ENCODE measurements at places on chromosomes 7 and 10.

DNA sequence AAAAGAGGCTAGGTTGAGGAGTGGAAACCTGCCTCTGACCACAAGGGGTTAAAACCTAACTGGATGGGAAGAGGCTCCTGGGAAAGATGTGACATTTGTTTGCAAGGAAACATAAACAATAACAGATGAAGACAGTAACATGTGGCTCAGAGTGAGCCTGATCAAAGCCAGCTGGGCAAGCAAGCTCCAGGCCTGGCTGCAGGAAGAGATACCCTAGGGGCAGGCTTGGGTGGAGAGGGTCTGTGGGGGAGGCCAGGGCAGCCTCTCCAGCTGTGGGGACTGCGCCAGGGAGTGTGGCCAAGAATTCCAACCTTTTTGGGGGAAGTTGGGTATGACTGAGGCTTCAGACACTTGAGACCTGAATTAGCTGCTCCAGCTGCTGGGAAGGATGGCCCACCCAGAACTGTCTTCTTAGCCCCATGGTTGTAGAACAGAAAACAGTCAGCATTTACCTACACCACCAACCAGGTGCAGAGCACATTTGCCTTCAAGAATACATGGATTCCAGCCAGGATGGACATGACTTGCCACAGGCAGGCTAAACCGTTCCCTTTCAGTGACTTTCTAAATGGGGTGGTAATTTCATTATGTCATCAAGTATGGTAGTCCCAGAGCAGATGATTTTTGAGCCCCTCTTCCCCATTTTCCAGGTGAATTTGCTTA lies 10.4 kb upstream of the FAM170B start:
- no peak for DNase-seq

- no peak for DNase-seq
Measured at GRCh38 chr10:16999665-17000451, 129.8 kb downstream of the CUBN start.

GRCh38 chr10:83536426-83536825 lies 602.9 kb upstream of the GHITM start:
- DNase-seq: no peak

GRCh38 chr7:135919071-135919841 lies 57.9 kb downstream of the MTPN start:
- no peak for DNase-seq

DNA sequence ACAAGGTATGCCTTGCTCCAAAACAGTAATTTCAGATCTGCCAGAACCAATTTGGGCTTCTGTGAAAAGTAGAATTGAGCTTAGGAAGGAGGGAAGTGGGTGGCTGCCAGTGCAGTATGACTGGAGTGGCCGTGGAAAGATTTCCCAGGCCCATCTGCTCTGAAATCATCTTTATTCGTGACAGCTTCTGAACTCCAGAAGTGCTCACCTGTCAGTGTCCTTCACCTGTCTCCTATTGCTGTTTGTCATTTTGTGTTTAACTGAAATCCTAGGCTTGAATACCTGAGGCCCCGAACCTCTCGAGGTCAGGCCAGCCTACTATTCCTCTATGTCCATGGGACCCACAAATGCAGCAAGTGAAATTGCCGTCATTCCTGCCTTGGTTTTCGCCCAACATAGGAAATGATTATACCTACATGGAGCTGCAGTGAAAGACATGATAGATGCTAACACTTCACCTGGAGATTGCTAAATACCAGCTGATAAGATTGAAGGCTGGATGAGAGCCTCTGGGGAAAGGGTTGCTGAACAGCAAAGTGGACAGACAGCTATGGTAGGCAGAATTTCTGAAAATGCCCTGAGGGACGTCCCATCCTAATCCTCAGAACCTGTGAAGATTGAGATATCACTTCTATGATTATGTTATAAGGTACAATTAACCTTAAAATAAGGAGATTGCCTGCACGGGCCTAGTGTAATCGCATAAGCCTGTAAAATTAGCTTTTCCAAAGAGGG lies 82.1 kb downstream of the C1GALT1 start:
- no peak for DNase-seq

DNA sequence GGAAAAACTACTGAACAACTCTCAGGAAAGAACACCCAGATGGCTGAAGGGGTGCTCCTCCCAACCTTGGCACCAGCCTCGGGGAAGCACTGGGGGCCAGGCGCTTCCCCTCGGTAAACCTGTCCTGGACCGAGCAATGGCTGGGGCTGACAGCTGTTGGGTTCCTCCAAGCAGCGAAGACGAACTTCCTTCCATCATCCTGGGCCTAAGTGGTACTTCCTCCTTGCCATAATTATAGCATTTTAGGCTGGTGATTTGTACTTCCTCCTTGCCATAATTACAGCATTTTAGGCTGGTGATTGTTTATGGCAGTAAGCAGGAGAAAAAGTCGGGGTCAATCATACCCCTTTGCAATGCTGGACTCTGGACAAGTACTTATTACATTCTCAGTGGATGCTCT lies 69.3 kb downstream of the MYOF start:
- no peak for DNase-seq

DNA sequence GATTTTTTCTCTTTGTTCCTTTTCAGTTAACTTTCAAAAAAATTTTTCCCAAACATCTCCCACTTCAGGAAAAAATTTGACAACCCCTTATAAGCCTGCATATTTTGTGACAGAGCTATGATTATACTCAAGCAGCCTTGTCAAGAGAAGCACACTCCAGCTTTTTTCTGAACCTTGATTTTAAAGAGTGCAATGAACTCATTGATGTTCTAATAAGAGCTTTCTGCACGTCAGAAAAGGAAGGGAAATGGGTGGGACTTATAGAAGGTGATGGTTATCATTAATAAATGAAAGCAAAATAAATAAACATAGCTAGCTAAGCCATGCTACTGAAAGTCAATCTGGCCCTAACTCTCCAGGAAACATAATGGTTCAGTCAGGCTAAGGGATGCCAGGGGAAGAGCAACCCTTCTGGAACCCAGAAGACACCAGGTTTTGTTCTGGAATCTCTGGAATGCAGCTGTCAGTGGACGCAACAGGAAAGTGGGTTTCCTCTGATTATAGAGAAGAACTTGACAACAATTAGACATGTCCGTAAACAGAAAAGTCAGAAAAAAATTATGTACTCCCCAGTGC lies 76.1 kb downstream of the NHLRC2 start:
- DNase-seq: no peak

- no peak for DNase-seq
Measured at GRCh38 chr10:110361800-110362456, 57.2 kb upstream of the SMNDC1 start.

DNA sequence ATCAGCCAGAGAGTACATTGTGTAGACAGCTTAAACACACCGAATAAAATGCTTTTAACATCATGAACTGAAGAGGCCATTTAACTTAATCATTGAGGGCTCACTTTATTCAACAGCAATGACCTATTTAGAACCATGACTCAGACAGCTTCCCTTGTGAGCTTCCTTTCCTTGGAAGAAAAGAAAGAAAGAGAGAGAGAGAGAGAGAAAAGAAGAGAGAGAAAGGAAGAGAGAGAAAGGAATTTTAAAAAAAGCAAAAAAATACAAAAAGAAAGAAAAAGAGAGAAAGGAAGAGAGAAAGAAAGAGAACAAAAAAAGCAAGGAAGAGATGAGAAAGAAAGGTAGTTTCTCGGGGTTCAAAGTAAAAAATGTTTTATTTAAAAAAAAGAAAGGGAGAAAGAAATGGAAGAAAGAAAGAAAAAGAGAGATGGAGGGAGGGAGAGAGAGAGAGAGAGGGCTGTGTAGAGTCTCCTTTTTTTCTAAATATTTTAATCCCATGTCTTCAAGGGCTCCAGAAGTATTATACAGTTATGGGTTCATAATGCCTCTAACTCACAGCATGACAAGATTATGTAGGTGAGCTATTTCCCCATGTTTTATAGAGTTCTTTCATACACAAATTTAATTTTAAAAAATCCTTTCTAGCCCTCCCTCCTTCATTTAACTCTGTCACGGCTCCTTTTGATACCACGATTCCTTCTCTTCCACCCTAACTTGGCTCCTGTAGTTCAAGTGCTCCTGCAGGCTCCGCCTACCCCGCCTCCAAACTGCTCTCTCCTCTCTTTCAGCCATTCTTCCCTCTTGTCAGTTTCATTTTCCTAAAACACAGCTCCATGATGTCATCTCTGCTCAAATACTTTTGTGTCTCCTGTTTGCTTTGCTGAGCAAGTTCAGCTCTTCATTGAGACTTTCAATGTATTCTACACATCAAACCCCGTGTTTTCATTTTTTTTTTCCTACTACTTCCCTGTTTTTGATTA lies 85.5 kb downstream of the PRTFDC1 start:
- peak; percentile 37 for DNase-seq

- no peak for DNase-seq
Measured at GRCh38 chr7:27967639-27968038, 213.0 kb downstream of the JAZF1 start.

DNA sequence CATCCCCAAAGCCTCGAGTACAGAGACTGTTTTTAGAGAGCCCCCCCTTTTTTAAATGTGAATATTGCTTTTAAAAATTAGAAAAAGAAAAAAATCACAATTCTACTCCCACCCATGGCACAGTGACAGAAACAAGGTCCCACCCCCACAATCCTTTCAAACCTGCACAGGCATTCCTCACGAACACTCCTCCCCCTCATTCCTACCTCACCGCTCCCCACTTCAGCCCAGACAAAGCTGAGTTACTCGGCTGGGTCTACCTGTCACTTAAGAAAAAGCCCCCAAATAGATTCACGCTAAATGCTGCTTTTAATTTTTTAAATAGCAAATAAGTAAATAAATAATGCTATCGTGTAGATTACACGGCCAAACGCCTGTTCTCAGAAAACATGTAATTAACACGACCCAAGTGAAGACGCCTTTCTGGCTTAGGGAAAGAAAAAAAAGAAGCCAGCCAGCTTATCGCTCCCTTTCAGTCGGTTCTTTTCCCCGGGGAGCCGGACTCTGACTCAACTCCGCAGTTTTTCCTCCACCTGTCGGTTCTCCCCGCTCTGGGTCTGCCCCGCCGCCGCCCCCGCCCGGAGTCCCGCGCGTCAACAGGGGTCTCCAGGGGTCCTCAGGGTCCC lies 739 bp downstream of the MPP7 start:
- DNase-seq: no peak

- DNase-seq: peak; percentile 69
Measured at GRCh38 chr7:74365322-74366022, 76.3 kb downstream of the CLIP2 start.

- peak; percentile 46 for DNase-seq
Measured at GRCh38 chr10:37226524-37226923, 101.1 kb downstream of the ANKRD30A start.

DNA sequence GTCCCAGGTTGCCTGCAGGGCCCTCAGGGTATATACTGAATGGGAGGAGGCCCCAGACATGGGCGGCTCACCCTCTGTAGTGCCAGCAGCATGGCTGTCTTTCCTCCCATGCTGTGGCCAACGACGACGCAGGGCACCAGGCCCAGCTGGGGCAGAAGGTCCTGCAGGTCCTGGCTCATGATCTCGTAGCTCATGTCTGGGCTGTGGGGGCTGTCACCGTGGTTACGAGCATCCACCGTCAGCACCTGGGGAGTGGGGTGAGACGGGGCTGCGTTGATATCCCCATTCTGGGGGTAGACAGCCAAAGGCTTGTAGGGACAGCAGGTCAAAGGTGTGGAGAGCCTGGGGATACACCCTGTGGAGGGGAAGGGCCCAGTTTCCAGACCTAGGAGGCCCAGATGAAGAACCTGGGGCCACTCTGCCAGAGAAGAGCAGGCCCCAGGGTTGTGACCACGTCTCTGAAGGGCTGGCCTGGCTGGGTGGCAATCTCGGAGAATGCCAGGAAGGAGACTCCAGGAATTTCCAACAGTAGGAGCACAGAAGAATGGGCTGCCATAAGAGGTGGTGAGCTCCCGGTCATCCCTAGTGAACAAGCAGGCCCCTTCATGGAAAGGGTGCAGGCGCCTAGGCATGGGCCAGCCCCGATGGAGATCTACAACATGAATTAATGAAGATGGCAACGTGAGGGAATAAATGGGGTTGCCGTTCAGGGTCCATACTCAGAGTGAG lies 947 bp downstream of the ABHD11 start:
- no peak for DNase-seq

DNA sequence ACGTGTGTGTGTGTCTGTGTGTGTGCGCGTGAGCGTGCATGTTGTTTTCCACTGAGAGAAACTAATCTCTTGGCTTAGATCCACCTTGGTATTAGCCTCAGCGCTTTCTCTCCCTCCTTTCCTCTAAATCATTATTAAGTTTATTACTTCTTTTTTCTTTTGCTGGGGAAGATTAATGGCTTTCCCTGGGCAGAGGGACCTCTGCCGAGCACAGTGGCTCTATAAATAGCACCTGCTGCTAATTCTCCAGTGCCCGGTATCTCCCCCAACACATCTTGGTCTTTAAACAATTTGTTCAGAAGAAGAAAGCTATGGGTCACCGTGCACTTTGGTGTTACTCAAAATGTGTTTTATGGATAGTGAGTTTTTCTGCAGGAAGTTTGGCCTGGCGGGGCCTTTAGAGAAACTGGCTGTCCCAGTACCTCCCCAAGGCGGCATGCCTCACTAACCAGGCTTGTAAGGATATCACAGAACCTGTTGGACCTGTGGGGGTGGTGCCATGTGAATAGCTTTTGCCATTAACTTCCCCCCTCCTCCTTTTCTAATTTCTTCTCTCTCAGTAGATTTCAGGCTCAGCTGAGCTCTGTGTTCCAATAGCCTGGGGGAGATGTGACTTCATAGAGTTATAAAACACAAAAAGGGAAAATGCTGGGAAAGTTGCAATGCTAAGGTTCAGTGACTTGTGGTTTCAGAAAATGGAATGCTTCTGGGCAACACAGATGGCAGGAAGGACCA lies 70.1 kb upstream of the RAB11FIP2 start:
- no peak for DNase-seq

DNA sequence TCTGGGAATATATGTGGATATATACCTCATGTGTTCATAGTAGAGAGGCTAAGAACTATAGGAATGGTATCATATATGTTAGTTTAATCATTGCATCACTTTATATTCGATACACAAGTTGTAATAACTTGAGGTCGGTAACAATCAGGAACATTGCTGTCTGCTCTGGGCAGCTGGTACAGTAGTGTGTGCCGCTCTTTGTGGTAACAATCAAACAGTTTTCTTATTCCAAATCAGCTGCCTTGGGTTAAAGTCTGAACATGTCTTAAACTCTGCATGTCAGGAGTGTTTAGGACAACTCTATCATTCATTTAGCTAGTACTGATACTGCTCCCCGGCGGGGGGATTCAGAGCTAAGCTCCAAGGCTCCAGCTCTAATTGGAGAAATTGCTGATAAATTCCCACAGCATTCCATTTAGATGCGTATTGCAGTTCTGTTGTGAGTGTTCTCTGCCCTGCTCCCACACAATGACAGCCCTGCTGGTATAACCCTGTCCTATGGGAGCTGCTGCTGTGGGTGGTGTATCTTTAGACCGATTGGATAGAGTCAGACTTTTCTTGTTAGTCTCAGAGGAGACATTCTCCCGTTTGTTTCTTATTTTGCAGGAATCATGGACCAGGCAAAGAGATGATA lies 707.5 kb upstream of the FZD8 start:
- DNase-seq: no peak

GRCh38 chr7:151168787-151169162 lies 1.3 kb upstream of the GBX1 start:
- no peak for DNase-seq

- no peak for DNase-seq
Measured at GRCh38 chr7:44750424-44750823, 1.8 kb downstream of the ZMIZ2 start.

Data from A549 (cell line).